GOT3 (cell line): ENCODE measurements at places on chromosomes 1 and 21.

GRCh38 chr1:27267153-27267552 lies 32.7 kb downstream of the WDTC1 start:
- DNase-seq: no peak

DNA sequence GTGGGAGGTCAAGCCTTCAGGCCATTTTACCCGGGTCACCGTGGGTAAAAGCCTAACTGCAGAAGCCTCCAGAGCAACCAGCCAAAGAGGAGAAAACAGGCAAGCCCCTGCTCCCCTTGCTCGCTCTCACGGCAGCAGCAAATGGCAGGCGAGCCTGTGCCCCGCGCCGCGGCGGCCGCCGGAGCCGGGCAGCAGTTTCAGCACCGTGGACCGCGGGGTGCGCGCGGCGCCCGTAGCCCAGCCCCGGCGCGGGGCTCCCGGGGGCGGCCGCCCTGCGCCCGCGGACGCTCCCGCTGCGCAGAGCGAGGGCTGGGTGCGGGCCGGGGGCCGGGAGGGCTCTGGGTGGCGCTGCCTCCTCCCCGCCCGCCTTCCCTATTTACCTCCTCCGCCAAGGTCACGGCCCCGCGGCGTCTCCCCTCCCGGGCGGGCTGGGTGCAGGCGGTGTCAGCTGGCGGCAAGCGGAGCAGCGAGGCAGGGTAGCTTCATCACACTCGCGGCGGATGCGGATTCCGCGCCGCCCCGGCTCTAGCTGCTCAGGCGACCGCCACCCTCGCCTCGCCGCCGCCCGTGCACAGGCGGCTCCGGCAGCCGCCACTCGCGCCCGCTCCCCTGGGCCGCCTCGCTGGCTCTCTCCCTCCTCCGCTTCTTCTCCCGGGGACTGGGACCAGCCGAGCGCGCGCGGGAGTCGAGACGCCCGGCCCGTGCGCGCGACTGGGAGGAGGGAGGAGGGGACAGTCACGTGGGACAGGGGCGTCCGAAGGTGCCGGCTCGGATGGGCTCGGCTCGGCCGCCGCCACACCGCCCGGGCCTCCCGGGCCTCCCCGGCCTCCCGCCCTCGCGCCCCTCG lies at the start of gene RGS7:
Gene RGS7 (minus strand): TSS at position 687 of the 847 bp plus-strand sequence.
- peak; percentile 77 for DNase-seq

DNA sequence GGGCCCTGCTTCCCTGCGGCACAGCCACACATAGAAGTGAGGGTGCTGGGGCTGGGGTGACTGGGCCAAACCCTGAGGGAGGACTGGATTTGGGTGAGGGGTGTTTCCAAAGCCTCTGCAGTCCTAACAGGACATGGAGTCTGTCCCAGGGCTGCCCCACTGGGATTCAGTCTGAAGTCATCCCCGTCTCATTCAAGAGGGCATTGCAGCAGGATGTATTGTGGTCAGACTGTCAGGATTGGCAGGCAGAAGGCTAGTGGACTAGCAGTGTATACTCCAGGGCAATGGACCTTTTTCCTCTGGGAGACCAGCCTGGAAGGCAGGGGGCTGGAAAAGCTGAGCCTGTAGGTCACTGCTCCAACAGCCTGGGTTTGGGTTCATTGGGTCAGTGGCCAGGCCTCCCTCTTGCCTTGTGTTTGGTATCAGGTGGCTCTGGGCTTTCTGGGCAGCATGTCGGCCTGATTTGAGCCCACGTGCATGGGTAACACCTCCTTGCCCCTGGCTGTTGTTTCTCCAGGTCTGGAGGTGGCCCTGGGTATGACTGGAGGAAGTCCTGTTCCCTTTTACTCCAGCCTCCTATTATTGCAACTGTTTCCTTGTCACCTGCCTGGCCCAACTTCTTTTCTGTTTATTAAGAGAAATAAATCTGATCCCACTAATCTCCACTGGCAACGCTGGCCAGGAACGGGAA lies 41.0 kb upstream of the SYNC start:
- DNase-seq: no peak

GRCh38 chr1:98201666-98202081 lies 280.8 kb upstream of the DPYD start:
- DNase-seq: no peak

- DNase-seq: no peak
These were observed 40.1 kb upstream of the TMPRSS15 start for GRCh38 chr21:18443701-18444100.

- DNase-seq: no peak
These were observed 70.5 kb upstream of the GADD45A start for GRCh38 chr1:67614511-67614934.

- DNase-seq: no peak
These were observed 44.7 kb upstream of the LRRC7 start for GRCh38 chr1:69523032-69523431.

DNA sequence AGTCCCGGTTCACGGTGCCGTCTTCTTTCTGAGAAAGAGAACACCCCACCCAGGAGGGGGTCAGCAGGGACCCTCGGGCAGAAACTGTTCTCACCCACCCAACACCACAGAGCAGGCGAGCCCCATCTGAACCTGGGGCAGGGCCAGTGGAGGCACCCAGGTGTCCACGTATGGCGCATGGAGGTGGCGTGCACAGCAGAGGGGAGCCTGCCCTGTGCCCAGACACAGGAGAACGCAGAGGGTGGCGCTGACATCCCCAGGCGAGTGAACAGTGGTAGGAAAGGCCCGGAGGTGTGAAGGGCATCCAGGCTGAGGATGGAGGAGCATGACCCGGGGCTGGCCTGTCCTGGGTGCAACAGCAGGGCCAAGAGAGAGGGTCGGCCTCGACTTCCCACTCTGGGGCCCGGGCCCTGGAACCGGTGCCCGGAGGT lies 91.1 kb downstream of the STUM start:
- DNase-seq: no peak

DNA sequence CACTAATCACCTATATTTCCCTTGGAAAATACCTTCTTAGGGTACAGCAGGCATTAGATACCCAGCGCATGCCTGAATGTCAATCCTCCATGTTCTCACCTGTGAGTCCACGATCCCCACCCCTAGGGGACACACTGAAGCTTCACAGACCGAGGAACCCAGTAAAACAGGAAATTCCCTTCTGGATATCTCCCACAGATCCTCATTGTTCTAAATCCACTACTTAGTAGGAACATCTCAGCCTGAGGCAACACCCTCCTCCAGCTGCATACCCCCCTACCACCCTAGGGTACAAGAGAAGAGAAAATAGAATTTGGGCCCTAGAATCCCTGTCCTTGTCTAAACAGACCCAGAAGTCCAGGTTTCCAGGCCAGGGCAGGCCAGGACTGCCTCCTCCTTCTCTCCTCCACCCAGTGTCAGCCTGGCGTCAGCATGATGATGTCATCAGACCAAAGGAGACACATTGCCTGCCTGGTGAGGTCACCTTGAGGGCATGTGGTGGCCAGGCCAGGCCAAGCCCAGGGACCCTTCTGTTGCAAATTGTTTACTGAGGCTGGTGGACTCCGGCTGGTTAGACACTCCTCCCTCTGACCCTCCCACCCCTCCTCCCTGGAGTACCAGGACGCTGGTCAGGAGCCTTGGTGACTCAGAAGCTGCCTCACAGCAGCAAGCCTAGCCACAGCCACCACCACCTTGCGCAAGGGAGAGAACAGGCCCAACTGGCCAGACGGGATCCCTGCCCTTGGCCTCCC lies 6.2 kb downstream of the NECTIN4 start:
- peak; percentile 57 for DNase-seq

DNA sequence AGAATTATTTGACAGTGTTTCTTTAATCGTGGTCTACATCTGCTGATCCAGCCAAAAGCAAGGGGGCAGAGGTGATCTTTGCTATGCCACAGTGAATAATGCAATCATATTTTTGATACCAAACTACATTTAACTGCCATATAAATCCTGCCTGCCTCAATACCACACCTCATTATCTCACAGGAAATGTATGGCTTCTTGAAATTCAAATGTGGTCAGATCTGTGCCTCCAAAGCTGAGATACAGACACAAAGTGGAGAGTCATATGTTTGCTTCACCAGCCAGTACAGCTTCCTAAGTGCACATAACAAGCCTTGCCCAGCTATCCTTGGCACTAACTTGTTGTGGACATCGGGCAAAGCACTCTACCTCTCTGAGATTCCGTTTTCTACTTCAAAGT lies 250.0 kb upstream of the NFIA start:
- DNase-seq: no peak

DNA sequence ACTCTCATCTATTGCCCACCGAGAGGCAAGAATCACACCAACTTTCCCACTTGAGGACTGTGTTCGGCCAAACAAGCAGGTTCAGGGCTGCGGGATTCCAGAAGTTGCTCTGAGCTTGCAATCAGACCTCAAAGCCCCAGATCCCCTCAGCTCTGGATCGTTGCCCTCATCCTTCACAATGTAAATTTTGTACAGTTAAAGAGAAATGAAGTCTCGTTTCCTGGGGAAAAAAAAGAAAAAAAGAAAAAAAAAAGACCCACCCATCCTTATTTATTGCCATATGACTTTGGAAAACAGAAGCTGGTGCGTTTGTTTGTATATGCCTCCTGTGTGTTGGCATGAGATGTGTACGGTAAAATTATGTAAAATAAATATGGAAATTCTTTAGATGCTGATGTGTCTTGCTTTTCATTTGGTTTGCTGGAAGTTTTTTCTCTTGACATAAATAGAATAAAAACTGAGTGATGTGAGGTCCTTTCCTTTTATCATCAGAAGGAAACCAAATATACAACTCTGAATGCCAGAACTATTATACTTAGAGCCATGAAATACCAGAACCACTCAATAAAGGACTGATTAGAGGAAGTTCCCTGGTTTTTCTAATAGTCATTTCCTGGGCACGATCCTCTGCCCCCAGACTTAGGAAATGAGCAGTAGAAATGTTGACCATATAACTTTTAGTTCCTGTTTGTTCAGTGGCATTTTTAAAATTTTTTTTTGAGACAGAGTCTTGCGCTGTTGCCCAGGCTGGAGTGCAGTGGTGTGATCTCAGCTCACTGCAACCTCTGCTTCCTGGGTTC lies 48.7 kb downstream of the LHX4 start:
- no peak for DNase-seq
